ENCODE measurements at places on chromosomes 3 and 15. TPM values are rescaled to one million over a fixed set of nuclear protein-coding genes. Genes with fewer than 3 reads are reported as not detected.

Gene PLA2G4E
- total RNA-seq: not detected

Gene KNL1
- total RNA-seq: 0.63 TPM

Gene SEMA3G
- 39.2 TPM for total RNA-seq

Gene CHRM5
- total RNA-seq: not detected

Gene CPLX3
- total RNA-seq: not detected

DNA sequence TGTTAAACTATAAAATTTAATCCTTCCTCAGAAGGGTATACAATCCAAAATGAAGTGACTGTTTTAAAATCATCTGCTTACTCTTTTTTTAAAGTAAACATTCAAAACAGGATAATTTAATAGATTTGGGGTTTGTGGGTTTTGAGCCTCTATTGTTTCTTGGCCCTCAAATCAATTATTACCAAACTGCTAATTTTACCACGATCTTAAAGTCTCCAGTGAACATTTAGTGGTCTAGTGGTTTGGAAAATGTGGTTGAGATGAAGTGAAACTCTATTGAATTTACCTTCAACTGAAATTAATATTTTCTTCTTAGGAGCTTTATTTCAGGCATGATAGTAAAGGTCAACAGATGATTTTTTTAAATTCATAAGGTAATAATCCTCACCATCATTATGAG is 11.2 kb upstream of the ATP11B start:
- DNase-seq: no peak

DNA sequence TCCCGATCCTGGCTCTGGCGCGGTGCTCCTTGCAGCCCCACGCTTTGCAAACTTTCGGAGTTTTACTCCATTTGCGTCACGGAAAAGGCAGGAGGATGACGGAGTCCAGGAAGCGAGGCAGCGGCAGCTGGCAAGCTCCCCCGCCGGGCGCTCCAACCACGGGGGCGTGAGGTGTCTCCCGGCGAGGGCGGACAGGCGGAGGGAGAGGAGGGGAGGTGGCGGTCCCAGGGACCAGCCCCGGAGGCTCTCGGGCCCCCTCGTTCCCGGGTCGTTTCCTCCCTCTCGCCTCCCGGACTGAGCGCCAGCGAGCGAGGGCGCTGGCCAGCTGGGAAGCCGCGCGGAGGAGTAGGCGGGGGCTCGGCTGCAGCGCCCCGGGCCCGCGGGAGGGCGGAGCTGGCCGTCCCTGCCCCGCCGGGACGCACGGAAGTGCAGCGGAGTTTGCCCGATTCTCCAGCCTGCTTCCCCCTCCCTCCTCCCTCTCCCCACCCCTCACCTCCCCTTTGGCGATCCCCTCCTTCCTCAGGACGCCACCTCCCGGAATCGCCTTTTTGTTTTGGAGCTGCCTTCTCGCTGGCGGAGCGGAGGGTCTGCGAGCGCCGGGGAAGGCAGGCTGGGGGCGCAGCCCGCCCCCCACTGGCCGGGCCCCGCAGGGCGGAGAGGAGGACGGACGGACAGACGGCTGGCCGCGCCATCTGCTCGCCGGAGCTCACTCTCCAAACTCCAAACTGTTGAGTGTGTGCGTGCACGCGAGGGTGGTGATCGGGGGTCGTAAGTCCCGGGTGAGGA is at the start of gene SNX33:
Gene SNX33, plus strand, starts transcription at position 543 of the 786 bp plus-strand sequence. CDS start 1,191 bp downstream, outside the sequence.
- DNase-seq: no peak

- DNase-seq: no peak
Measured at GRCh38 chr3:76107935-76108570, 322.7 kb upstream of the ZNF717 start.

- DNase-seq: no peak
Measured at GRCh38 chr3:190825386-190826016, 37.0 kb downstream of the GMNC start.

- DNase-seq: no peak
Measured at GRCh38 chr3:128480278-128480677, 12.7 kb downstream of the GATA2 start.

DNA sequence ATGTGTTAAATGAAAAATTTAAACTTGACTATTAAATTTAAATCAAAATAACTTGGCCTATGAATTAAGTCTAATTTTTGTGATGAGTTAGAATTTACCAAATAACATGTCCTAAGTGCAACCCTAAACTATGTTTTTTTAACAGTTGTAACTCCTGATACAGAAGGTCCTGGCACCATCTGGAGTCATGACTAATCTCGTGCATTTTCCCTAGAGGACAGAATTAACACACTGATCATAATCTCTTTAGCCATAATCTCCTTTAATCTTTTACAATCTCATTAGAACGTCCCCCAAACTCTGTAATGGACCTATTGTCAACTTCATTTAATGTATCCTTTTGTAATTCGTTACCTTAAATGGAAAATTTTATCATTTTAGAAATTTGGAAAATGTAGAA is 100.6 kb downstream of the SUCNR1 start:
- DNase-seq: no peak
